ENCODE measurements at places on chromosomes 4 and X. TPM values are rescaled to one million over a fixed set of nuclear protein-coding genes. Genes with fewer than 3 reads are reported as not detected.
A peak's percentile ranks its signal among the peaks of the same experiment; 100 is the strongest.

The ARHGAP36 gene
- polyA plus RNA-seq, result not detected

The ZNF157 gene
- polyA plus RNA-seq, result 1.00 TPM

The PDLIM3 gene
- polyA plus RNA-seq, result 23.6 TPM

The ZNF141 gene
- polyA plus RNA-seq, result 14.2 TPM

The GLRA3 gene
- not detected for polyA plus RNA-seq

The SHROOM3 gene
- polyA plus RNA-seq, result 21.6 TPM

The MAMLD1 gene
- 0.87 TPM for polyA plus RNA-seq

The ABCG2 gene
- polyA plus RNA-seq, result not detected

GRCh38 chr4:113636877-113637276 is 124.7 kb downstream of the CAMK2D start:
- DNase-seq, result no peak

DNA sequence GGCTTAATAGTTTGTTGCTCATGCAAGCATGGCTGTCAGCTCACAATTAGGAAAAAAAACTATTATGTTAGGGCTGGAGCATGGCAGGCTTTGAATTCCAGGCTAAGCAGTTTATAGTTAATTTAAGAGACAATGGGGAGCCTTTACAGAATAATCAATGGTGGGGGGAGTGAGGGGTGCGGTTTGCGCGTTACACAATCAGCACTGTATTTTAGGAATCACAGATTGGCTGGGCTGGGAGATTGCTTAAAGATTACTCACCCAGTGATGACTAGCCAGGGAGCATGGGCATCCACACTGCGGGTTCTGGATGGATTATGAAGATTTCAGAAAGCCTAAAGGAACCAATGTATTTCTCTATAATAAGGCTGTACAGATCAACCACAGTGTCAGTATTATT is 186.6 kb downstream of the SOX3 start:
- DNase-seq, result no peak

DNA sequence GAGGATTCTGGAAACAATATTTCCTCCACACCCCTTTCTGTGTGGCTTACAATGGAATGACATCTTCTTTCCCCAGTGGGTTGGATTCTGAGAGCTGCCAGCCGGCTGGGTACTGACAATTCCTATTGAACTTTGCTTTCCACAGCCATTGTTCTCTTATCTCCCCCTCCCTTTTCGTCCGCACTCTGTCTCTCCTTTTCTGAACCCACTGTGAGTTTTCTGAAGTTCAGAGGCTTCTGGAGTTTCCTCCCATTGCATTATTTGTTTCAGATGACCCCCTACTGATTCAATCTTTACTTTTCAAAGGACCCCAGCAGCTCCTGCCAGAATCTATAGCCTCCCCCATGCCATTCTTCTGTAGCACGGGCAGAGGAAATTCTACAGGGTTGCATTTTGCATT is 10.4 kb downstream of the SMPX start:
- DNase-seq, result peak; percentile 21

GRCh38 chr4:72375073-72375736 is 193.8 kb downstream of the ADAMTS3 start:
- DNase-seq, result no peak

- DNase-seq, result peak; percentile 76
These were observed 36.3 kb downstream of the HTT-AS start for GRCh38 chr4:3037957-3038461.

DNA sequence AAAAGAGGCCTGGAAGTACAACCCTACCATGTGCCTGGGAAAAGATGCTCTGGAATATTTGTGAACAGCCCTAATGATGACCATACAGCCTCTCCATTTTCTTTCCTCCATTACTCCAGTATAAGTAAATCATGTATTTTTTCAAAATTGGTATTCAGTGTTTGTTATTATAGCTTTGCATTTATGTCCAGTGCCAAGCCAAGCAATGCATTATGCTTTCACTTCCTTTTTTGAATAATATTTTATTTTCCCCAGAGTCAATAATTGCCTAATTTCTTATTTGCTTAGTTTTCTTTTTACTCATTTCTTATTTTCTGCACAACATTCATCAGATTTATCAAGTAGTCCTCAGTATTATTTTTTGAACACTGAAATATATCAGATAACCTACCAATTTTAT is 49.3 kb upstream of the EOLA2 start:
- DNase-seq, result no peak

DNA sequence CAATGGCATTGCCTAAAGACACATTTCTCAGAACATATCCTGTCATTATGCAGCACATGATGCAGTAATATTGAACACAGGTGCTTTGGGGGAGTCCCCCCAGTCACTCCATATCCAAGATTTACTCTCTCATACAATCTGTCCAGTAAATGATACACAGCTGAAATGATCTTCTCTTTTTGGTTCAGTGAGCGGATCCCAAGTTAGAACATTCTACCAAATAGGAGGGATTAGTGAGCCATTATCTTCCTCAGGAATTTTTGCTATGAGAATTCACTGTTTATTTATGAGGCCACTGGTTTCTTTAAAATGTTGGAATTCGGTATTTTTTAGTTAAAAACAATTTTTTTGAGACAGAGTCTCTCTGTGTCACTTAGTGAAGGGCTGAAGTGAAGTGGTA is 96.5 kb downstream of the TRAPPC11 start:
- DNase-seq, result no peak

DNA sequence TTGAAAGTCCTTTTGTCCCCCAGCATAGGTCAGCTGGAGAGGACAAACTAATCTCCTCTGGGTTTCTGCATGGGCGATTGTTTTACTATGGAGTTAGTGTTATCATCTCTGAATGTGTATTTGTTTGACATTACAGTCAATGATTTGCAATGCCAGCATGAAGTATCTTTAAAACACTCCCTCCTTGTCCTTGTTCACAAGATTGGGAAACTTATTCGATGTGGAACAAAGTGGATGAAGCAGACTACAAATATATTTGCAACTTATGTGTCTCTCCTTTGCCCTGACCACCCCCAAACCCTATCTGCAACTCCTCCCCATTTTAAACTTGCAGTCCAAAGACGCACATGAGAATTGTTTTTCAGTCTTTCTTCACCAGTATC is 1.5 kb upstream of the PITX2 start:
- no peak for DNase-seq

DNA sequence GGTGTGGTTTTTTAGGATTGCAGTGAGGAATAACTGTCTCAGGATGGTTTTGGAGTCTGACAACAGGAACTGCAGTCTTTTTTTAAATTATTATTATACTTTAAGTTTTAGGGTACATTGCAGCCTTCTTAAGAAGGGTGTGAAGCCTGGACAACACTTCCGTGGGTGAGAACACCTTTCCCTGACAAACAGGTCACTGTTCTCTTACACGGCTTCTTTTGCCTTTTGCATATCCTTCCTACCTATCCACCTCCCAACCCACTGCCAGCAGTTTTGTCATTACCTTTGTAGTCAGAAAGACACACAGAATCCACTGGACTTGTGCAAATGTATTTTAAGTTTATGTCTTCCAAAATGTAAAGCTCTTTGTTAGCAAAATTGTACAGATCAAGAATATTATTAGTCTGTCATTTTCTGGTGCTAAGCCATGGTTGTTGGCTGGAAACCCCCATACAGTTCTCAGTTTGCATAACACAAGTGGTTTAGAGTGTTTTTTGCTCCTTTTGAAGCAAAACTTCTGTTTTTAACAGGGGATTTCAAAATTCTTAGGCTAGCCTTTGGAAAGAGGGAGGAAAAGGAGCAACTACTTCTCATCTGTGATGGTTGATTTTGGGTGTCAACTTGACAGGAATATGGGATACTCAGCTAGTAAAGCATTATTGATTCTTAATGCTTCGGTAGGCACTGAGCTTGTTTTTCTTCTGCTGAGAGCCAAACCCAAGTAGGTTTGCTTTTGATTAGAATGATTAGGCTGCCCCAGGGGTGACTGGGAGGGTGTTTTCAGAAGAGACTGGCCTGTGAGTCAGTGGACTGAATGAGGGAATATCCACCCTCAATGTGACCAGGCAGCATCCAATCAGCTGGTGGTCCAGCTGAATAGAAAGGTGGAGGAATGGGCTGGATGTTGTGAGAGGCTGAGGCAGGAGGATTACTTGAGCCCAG is 29.4 kb upstream of the KLHL2 start:
- DNase-seq, result no peak
